ENCODE measurements at places on chromosomes 7 and 10.

- no peak for DNase-seq
These were observed 204.1 kb downstream of the KCNMA1 start for GRCh38 chr10:77433546-77433945.

GRCh38 chr10:7410301-7410861, 453 bp downstream of the SFMBT2 start:
- DNase-seq = no peak

GRCh38 chr10:95437669-95438068, 123.5 kb downstream of the SORBS1 start:
- DNase-seq = no peak

GRCh38 chr10:106493226-106493625, 671.3 kb downstream of the SORCS1 start:
- DNase-seq = no peak

- peak; percentile 63 for DNase-seq
These were observed 4.0 kb downstream of the CDCA7L start for GRCh38 chr7:21941611-21942141.

GRCh38 chr10:71242622-71243009, 30.2 kb downstream of the UNC5B start:
- DNase-seq = no peak

GRCh38 chr7:147413557-147413870, 1177.1 kb upstream of the C7orf33 start:
- DNase-seq = no peak

GRCh38 chr7:28479507-28479947, 67.2 kb downstream of the CREB5 start:
- no peak for DNase-seq

DNA sequence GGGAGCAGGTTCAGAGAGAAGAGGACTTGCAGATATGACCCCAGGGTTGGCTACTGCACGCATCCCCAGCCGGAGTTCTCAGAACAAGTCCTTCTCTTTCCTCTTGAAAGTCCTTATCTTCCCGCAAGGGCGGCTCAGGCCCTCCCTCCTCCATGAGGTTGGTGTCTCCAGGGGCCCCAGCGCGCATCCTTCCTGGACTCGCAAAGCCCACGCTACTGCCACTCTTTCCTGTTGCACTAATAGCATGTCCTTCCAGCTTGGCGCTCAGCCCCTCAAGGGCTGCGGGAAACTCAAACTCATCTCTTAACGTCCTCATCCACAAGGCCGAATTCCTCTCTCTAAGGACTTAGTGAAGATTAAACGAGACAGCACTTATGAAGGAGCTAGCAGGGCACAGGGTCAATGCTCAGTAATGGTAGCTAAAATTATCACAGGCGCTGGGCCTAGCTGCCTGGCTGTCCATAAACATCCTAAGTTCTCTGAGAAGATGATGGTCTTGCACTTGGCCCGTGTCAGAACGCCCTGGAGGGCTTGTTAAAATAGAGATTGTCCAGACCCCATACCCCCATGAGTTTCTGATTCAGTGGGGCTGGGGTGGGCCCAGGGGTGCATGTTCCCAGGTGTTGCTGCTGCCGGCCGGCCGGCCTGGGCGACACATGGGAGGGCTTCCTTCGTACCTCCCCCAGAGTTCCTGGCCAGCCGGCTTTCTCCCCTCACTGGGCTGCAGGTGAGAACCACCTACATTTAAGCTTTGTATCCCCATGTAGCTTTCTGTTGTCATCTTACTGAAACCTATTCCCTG, 261.4 kb downstream of the COBL start:
- no peak for DNase-seq

DNA sequence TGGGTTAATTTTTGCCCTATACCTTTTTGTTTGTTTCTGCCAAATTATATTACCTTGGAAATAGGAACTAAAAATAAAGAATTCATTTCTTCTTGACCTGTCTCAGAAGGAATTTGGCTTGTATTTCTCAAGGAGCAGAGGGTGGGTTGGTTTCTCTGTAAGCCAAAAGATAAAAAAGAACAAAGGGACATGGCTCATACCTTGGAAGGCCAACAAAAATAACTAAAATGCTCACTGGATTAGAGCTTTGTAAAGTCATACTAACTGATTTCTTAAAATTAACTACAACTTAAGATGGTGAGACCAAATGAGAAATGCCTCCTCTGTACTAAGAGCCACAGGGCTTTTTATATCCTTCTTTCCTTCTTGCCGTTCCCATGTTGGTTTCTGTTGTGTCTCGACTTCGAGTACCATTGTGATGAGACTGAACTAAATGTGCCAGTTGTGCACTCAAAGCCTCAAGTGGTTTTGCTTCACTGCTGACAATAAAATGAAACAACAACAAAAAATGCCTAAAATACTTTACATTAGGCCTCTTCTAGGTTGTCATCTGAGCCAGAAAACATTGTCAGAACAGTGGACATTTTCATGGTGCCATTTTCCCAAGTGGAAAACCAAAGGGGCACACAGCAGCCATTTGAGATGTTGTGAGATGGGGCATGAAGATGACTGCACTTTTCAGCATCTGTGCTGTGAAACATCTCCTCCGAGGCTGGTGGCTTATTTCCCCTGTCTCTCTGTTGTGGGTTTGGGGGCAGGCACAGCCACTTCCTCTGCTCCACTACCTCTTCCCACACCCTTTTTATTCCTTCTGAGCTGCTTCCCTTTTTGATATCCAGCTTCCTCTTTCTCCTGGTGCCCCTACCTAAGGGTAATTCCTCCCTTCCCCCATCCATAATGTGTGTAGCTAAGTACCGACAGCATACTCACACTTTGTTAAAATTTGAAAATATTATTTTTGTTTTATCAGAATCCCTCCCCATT, 51.8 kb upstream of the AGR3 start:
- DNase-seq = no peak

DNA sequence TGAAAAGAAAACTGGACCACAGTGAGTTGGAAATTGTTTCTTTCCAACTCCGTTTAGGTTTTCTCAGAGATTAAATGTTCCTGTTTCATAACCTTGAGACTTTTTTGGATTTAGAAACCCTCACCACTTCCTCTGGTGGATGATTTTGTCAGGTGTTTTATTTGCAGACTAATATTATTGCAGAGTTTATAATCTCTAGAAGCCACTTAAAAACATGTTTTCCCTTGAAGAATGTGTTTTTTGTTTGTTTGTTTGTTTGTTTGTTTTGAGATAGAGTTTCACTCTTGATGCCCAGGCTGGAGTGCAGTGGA, 520 bp upstream of the MICU1 start:
- DNase-seq = no peak

- DNase-seq = no peak
These were observed 20.1 kb upstream of the ATXN7L1 start for GRCh38 chr7:105896407-105896911.

DNA sequence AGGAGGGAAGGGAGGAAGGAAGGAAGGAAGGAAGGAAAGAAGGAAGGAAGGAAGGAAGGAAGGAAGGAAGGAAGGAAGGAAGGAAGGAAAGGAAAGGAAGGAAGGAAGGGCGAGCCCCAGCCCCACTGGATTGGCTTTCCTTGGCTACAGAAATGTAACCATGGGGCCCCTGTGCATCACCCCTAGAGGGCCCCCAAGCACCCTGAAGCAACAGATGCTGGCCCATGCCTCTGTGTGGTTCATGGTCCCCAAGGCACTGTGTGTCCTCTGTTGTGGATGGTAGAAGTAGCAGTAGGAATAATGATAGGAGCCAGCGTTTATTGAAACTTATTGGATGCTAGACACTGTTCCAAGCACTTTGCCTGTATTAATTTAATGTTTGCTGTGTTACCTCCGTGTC, 116.6 kb upstream of the MACROH2A2 start:
- peak; percentile 11 for DNase-seq

DNA sequence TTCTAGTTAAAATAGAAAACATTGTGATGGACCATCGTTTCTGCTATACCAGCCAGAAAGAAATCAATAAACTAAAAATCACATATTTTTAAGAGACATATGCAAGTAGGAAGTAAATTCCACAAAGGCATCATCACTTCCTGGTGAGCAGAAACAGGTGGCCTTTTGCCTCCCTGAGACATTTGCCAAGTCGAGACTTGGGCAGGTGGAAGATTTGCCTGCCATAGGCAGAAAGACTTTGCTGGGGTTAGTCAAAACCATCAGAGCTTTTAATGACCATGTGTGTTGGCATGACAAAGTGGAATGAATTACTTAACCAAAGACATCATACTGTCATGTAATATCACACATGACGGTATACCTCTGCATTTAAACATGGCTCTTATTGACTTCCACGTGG, 66.0 kb upstream of the FGL2 start:
- no peak for DNase-seq

DNA sequence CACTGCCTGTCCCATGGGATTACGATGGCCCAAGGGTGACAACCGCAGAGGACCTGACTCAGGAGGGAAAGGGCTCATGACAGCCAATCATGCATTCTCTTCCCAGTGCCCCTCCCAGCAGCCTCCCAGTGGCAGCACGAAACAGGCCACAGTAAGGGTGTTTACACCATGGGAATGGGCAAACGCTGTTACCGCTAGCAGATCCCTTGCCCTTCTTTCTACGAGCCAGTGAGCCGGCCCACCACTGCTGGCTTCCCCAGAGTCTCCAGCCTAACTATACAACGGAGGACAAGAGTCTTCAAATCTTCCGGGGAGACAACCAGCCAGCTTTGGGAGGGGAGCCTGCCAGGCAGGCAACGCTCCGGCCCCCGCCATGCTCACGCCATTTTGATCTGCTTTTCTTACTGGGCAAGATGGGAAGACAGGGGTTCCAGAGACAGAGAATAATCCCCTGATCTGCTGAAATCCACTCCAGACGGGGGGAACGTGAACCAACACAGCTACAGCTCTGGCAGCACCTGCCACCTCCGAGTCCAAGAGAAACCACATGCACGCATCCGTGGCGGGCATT, 69.8 kb downstream of the SLC29A4 start:
- no peak for DNase-seq

DNA sequence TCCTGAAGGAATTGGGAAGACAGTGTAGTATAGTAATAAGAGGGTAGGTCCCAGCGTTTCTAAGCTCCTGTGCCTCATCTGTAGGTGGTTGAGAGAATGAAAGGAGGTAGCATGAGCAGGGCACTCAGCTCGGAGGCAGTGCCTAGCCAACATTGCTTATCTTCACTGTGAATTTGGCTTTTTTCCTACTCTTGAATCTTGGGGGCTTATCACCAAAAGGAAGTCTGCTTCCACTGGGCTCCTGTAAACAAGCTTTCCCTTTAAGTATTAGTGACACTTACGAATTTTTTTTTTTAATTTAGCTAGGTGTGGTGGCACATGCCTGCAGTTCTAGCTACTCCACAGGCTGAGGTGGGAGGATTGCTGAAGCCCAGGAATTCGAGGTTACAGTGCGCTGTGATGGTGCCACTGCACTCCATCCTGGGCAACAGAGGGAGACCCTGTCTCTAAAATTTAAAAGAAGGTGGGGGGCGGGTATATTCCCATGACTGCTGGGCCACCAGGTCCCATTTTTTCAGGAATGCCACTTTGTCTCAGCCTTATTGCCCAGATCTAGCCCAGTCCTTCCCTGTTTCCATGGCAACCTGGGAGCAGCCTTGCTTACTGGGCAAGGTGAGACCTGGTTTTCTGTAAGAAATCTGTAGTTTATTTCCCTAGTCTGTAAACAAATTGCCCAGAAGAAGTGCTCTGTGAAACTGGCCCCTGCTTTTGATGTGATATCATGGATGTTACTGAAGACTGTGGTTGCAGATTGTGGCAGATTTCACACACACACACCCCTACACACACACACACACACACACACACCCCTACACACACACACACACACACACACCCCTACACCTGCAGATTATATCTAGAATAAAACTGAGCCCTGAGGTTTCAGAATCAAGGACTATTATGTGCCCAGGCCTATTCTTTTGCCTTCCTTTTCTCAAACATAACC, 19.4 kb downstream of the OGDH start:
- DNase-seq = no peak

- DNase-seq = no peak
These were observed 79.8 kb downstream of the GAD2 start for GRCh38 chr10:26296360-26296759.

DNA sequence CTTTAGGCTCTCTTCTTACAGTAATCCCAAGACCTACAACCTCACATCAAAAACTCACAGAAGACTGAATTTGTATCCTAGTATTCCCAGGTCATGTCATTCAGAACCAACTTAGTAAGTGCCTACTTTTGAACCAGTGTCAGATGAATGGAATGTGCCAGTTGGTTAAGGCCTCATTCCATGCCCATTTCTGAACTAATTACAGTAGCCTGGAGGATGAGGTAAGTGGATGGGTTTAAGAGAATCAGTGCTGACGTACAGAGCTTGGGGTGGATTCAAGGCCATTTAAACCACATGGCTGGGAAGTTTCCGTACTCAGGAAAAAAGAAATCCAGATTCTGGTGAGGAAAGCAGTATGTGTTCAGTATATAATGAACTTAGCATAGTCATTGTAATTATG, 21.9 kb upstream of the FOXP2 start:
- DNase-seq = peak; percentile 24

GRCh38 chr10:82628373-82628772, 753.4 kb downstream of the NRG3 start:
- DNase-seq = no peak

GRCh38 chr10:11195623-11196022, 178.0 kb downstream of the CELF2 start:
- DNase-seq = no peak

- DNase-seq = no peak
These were observed 69.4 kb downstream of the GOLGA7B start for GRCh38 chr10:97919012-97919411.

DNA sequence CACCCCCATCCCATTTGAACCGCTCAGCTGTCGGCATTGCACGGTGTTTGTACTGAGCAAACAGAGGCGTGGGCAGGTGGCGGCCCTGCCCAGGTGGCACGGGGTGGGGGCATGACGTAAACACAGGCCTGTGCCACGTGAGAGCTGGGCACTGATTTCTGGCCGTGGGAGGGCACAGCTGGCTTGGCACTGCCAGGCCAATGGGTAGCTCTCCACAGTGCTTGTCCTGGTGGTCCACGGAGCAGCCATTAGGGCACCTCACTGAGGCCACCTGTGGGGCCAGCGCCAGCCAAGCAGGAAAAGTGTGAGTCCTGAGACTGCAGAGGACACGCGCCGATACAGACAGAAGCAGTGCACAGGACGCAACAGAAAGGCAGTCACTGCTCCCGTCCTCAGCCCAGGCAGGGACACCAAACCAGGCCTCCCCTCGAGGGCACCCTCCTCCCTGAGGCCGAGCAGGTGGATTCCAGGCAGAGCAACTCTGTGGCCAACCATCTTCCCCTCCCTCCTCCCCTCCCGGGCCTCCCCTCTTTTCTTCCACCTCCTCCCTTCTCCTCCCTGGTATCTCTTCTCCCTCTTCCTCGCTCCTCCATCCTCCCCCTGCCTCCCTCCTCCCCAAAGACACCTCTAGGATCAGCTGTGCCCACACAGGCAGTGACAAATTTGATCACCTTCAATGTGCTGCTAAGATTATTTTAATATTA, 258.7 kb downstream of the ELFN1 start:
- no peak for DNase-seq

DNA sequence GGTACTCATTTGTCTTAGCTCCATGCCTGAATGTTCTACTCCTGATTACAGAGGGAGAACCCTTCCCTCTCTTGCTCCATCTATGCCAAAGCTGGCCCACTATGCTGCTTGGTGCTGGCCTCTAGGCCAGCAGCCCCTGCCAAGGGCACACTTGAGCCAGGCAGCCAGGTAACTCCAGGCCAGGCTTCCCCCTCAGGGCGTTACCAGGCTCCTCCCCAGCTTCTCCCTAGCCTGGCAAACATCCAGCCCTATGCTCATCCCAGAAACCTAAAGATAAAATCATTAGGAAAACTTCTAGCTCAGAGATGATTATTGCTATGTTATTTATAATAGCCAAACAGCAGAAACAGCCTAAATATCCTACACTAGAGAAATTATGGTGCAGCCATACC, 103.7 kb downstream of the KCNMA1 start:
- peak; percentile 48 for DNase-seq
